ENCODE measurements at places on chromosomes 2 and 18.

GRCh38 chr2:1584691-1585485 is 159.4 kb downstream of the PXDN start:
- no peak for DNase-seq

DNA sequence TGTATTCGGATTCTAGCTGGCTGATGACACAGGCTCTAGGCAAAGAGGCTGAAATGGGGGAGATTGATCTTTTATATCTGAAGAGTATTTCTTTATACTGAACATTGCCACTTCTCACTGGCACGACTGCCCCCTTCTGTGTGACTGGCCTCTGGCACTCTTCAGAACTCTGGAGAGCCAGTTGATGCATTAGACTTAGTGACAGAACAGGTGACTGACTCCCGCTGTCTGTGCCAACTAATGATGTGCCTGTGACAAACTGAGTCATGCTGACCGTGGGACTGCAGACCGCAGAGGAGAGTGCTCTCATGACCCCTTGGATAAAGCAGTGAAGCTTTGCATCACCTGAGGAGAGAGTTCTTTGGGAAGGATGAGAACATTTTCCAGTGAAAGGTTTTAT is 14.4 kb downstream of the MGAT5 start:
- peak; percentile 50 for DNase-seq

DNA sequence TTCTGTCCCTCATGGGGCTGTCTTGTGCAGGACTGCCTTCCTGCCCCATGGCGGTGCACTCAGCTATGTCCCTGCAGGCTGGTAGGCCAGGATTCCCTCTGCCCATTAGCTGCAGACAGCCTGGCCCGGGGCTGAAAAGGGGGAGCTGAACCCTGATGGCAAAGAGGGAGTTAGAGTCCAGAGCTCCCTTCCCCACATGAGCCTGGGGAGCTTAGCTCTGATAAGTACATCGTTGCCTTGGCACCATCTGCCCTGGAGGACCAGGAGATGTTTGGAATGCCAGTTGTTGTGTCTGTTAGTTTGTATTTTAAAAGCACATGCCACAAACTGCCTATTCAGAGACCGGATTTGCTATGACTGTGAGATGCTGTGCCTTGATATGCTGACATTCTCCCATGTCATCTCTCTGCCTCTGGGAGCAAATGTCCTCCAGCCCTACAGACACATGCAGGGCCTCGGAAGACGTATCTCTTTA is 65.1 kb upstream of the AFF3 start:
- DNase-seq: no peak

DNA sequence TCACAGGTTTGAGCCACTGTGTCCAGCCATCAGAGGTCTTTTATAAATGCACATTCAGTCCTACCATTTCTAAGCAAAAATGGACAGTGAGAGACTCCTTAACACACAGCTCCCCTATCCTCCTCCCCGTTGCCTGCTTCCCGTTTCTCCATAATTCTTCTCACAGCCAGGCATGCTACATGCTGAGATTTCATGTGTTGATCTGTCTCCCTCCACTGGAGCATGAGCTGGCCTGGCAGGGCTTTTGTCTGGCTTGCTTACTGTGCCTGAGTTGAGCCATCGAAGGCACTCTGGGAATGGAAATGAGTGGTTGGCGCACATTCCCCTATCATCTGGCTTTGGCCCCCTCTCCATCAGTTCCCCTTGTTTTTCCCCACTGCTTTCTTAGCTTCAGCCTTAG is 413.5 kb downstream of the PTPRM start:
- DNase-seq: no peak

GRCh38 chr2:181008407-181008806 is 28.0 kb downstream of the UBE2E3 start:
- DNase-seq: no peak

DNA sequence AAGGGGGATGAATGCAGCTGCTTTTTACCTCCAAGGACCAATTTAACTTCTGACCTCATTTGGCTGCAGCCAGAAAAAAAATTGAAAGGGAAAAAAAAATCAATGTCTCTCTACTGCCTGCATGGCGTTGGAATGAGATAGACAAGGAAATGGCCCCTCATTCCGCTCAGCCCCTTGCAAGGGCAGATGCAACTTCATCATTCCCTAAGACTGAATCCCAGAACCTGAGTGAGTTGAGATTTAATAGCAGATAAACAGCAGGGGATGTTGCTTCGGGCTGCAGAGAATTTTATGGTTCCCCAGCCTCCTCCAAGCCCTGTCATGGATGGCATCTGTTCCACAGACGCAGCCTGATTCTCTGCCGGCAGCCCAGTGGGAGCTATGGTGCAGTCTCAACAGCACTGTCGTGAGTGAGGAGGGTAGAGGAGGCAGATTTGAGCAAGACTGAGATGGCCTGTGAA is 49.0 kb downstream of the CAPN13 start:
- DNase-seq: no peak

GRCh38 chr2:63755216-63755615 is 86.5 kb upstream of the UGP2 start:
- no peak for DNase-seq

DNA sequence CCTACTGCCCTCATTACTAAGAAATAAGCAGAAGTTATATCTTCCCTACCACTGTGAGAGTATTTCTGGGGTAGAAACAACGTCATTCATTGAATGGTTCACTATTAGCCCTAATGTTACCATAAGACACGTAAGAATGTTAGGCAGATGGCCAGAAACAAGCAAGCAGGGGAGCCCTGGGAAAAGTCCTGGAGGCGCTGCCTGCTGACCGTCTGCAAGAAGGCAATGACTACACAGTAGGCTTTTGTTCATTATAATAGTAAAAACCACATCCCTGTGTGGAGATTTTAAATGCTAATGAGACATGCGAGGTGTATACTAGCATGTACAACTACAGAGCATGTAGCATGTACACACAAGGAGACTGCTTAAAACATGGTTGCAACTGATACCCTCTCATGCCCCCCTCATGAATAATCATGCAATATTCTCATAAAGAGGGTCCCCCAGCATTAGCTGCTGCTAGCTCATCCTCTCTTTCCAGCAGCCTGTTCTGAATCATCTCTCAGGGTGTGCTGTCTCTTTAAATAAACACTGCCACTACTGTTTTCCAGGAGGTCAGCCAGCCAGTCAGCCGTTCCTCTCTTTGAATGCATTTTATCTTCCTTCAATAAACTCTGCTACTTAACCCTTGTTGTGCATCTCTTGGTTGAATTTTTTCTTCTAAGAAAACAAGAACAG is 23.6 kb downstream of the SUCLG1 start:
- no peak for DNase-seq

GRCh38 chr2:224363281-224363680 is 38.6 kb downstream of the FAM124B start:
- DNase-seq: no peak

DNA sequence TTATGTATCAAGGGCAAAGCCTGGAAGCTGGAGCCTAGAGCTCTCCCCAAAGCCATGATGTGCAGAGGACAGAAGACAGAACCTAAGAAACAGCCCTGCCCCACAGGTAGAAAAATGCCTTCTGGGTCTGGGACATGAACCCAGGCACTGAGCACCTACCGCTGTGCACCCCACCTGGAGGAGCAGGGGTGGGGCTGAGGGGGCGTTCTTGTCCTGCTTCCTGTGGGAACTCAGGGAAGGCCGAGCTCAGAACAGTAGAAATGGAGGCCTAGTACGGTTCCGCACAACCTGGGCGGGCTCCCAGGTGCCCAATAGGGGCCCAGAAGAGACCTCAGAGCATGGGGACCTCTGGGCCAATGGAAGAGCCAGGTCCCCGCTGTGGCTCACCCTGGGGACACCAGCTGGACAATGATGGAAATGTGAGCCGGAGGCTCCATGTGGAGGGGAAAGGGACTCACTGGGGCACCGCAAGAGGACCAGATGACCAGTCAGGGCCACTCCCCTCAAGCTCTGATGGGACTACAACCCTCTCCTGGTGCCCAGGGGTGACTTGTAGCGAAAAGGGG is 3.2 kb downstream of the CRACDL start:
- DNase-seq: no peak

- DNase-seq: peak; percentile 3
Observed at GRCh38 chr2:67974559-67975430, 88.0 kb downstream of the C1D start.

- no peak for DNase-seq
Observed at GRCh38 chr2:37098416-37099118, 14.2 kb downstream of the GPATCH11 start.

- DNase-seq: no peak
Observed at GRCh38 chr18:47679864-47680263, 250.6 kb downstream of the SMAD2 start.

DNA sequence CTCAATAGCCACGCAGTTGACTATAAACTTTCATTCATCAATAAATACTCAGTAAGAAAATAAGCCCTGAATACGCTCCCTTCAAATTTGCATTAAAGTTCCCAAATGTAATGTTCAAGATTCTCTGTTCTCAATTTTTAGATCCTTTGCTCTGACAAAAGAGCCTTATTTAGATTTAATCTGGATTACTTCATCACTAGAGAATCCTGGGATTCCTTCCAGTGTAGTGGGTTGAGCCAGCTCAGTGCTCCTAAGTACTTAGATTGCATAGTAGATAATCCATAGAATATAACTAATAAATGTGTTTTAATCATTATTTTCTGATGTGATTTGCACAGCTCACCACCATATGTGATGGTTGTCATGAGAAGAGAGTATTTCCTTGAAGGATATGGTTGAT is 1286.2 kb downstream of the SUCLG1 start:
- DNase-seq: no peak

DNA sequence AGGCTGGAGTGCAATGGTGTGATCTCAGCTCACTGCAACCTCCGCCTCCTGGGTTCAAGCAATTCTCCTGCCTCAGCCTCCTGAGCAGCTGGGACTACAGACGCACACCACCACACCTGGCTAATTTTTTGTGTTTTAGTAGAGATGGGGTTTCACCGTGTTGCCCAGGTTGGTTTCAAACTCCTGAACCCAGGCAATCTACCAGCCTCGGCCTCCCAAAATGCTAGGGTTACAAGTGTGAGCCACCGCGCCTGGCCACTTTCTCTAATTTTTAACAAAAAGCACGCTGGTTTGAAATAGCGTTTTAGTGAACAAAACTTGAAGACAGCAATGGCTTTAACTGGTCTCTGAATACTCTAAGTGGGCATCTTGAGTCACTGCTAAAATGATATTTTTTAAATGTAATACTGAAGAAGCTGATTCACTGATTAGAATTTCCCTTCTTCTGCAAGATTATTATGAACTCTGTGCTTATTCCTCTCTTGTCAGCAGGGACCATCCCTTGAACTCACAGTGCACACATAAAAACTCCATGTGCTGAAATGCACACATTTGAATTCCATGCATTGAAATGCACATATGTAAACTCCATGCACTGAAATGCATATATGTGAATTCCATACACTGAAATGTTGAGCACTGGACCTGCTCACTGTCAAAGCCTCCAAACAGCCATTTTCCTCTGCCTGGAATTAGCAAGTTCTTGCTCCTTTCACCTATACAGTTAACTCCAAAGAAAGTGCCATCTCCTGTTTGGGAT is 1411.5 kb upstream of the ACVR2A start:
- DNase-seq: no peak

- no peak for DNase-seq
Observed at GRCh38 chr2:176585791-176586190, 316.5 kb downstream of the MTX2 start.

- DNase-seq: no peak
Observed at GRCh38 chr2:21386666-21387065, 262.9 kb downstream of the TDRD15 start.

DNA sequence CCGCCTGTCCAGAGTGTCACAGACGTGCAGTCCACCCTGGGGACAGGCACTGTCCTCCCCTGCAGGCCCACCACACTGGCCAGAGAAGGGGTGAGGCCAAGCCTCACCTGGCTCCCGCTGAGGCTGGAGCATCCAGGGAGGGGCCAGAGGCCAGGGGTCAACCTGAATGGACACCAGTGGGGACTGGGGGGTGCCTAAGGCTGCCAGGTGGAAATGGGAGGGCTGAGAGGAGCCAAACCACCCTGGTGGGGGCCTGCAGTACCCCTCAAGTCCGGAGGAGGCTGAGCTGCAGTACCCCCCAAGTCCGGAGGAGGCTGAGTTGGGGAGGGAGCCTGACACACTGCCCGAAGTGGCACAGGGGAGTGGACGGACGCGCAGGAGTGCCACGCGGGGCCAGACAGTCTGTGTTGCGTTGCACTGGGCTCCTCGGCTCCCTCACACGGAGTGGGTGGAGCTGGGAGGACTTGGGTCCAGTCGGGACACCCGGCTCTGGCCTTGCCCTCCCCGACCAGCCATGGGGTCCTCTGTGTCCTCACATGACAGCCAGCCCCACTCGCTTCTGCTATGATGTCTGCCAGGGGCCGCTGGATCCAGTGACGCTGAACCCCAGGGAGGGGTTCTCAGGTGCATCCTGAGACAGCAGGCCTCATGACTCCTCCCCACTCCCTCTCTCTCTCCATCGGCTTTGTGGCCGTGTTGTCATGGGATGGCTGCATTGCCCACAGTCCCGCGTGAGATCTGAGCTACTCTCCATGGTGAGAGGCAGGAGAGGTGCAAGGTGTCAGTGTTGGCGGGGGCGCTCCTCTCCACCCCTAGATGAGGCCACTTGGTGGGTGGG is 22.3 kb upstream of the GPC1 start:
- DNase-seq: no peak

DNA sequence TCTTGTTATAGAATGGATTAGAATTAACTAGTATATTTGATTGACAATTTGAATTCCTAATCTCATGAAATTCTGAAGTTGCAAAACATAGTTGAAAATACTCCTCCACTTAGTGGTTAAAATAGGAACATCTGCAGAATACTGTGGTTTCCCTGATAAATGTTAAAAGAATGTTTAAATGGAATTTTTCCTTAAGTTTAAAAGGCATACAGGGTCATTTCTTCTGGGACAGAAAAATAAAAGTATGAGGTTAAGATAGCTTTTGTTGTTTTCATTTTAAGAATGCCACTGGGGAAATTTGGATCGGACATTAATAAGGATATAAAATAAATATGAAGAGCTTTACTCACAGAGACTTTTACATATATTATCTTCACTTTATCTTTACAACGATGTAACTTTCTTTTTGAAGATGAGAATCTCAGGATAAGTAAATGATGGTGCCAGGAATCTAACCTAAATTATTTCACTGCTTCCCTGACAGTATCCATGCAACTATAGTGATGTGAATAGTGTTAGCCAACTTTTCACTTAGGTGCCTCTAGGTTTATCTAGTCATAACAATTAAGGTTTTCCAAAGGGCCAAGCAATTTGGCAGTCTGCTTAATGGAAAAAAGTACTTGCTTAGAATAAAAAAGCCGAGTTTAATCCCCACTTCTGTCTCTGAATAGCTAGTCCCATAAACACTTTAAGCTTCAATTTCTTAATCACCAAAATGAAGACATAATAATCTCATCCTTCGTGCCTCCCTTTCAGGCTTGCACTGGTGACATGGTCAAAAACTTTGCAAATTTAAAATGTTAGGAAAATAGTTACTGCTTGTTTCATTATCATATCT is 151.8 kb upstream of the STK17B start:
- DNase-seq: no peak
